ENCODE measurements at places on chromosomes 6 and 20.

DNA sequence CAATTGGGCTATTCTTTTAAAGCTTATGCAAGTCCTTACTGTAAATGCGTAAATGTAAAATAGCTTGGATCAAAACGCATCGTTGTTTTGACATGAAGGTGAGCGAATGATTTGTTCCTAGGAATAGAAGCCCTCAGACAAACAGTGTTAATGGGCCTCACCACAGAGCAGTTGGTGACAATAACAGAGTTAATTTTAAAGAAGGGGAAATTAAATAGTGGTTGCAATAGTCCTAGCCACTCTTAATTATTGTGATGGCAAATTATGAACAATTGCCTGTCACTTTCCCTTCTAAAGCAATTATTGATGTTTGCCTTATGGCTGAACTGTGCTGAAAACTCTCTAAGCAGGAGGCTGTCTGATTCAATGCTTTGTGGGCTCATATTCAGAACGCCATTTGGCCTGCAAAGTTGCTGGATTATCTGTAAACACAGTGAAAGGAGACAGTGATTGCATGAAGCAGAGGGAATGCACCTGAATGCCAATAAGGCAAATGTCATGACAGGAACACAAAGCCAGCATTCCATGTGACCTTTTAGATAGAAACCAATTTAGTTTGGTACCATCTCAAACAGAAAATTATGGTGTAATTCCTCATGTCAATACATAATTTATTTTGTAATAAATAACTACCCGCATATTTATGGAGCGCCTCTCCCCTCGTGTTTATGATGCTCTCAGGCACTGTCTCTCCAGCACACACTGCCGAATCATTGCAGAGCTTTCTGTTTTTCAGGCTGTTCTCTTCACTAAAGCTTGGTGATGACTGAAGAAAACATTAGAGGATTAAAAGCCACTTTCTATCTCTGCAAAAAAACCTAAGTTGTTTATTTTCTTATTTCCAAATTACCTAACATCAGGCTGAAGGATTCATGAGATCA is 387.5 kb downstream of the HACE1 start:
- no peaks in the 10 kb centered on the region for H3K36me3 ChIP-seq
- H3K27ac ChIP-seq: no peak overlapping the region
- no peaks in the 10 kb centered on the region for H3K27me3 ChIP-seq
- H3K4me1 ChIP-seq: no peaks in the 10 kb centered on the region

- H3K36me3 ChIP-seq: peaks cover 9% of the 10 kb centered on the region
- no peaks in the 10 kb centered on the region for H3K4me1 ChIP-seq
- no peaks in the 10 kb centered on the region for H3K27me3 ChIP-seq
- no peak overlapping the region for H3K4me3 ChIP-seq
- H3K27ac ChIP-seq: no peak overlapping the region
- DNase-seq: no peak
These were observed 178.4 kb downstream of the FARS2 start for GRCh38 chr6:5439749-5440148.

GRCh38 chr6:137076277-137077068 is 31.7 kb upstream of the IL20RA start:
- H3K36me3 ChIP-seq: no peaks in the 10 kb centered on the region
- H3K27me3 ChIP-seq: peaks cover 44% of the 10 kb centered on the region
- H3K4me3 ChIP-seq: no peak overlapping the region
- H3K27ac ChIP-seq: no peak overlapping the region

DNA sequence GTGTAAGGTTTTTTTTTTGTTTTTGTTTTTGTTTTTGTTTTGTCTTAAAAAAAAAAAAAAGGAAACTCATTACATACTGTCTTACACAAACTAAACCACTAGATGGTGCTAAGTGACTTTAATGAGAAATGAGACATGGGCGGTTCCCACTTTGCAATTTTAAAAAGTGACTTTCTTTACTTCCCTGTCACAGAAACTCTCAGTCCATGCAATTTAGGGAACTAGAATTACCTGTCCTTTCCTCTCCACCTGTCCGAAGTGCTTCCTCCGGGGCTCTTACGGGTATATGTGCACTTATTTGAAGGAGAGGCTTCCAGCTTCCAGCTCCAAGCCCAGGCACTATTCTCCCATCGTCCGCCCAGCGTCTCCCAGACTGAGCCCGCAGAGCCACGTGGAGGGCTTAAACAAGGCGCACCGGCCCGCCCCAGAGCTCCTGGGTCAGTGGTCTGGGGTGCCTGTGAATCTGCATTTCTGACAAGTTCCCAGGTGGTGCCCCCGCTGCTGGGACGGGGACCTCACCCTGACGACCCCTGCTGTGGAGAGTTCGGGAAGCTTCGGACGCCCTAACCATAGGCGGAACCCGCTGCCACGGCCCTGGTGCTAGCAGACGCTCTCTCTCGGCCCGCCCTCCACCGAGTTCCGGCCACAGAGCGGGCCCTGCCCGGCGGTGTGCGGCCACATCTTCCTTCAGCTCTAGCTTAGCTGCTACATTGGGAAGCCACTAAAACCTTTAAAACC is 26.1 kb downstream of the BFSP1 start:
- no peaks in the 10 kb centered on the region for H3K36me3 ChIP-seq
- H3K4me3 ChIP-seq: peak overlapping the region; percentile 72
- peak; percentile 82 for DNase-seq
- peak overlapping the region; percentile 77 for H3K27ac ChIP-seq

DNA sequence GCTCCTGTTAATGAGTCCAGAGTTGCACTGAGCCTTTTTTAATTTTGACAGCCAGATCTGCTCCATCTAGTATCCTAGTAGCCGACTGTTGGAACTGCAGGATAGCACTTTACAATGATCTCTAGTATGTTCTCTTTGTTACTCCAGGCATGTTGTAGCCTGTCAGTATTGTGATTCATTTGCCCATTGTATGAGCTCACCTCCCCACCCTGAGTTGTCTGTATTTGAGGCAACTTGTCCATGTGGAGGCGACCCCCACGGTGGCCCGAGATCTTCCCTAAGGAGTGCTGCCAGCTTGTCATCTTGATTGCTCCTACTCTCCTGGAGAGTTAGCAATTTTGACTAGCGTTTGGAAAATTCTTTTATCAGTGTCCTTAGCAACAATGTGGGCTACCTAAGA is 67.2 kb downstream of the DHX35 start:
- no peak overlapping the region for H3K27ac ChIP-seq
- peaks cover 27% of the 10 kb centered on the region for H3K36me3 ChIP-seq
- DNase-seq: no peak
- no peaks in the 10 kb centered on the region for H3K27me3 ChIP-seq

GRCh38 chr20:22475662-22476061 is 108.7 kb downstream of the FOXA2 start:
- H3K27me3 ChIP-seq: no peaks in the 10 kb centered on the region
- H3K36me3 ChIP-seq: no peaks in the 10 kb centered on the region
- H3K27ac ChIP-seq: no peak overlapping the region

- peaks cover 18% of the 10 kb centered on the region for H3K4me1 ChIP-seq
- H3K4me3 ChIP-seq: no peak overlapping the region
- no peaks in the 10 kb centered on the region for H3K27me3 ChIP-seq
- H3K36me3 ChIP-seq: peaks cover 2% of the 10 kb centered on the region
These were observed 728.9 kb upstream of the GJE1 start for GRCh38 chr6:141403827-141404226.
